ENCODE measurements at places on chromosomes 3 and 15.

GRCh38 chr3:115239717-115240116 lies 92.6 kb upstream of the ZBTB20 start:
- DNase-seq = no peak

GRCh38 chr15:86932456-86932855 lies 852.8 kb downstream of the AGBL1 start:
- DNase-seq = no peak

DNA sequence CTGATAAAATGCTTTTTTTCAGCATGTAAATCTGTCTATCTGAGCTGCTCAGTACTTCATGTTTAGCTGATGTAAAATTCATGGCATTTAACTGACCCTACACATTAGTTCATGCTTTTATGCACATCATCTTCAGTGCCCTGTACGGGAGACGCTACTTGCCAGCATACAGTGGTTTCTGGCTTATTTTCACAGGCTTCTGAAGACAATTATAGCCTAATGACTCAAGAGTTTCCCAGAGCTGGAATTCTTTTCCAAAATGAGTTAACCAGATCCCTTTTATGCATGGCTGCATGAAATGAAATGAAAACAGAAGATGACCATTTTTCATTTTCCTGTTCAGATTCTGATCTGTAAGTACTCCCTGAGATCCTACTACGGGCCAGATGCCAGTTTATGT lies 1061.5 kb downstream of the ROBO2 start:
- DNase-seq = no peak

DNA sequence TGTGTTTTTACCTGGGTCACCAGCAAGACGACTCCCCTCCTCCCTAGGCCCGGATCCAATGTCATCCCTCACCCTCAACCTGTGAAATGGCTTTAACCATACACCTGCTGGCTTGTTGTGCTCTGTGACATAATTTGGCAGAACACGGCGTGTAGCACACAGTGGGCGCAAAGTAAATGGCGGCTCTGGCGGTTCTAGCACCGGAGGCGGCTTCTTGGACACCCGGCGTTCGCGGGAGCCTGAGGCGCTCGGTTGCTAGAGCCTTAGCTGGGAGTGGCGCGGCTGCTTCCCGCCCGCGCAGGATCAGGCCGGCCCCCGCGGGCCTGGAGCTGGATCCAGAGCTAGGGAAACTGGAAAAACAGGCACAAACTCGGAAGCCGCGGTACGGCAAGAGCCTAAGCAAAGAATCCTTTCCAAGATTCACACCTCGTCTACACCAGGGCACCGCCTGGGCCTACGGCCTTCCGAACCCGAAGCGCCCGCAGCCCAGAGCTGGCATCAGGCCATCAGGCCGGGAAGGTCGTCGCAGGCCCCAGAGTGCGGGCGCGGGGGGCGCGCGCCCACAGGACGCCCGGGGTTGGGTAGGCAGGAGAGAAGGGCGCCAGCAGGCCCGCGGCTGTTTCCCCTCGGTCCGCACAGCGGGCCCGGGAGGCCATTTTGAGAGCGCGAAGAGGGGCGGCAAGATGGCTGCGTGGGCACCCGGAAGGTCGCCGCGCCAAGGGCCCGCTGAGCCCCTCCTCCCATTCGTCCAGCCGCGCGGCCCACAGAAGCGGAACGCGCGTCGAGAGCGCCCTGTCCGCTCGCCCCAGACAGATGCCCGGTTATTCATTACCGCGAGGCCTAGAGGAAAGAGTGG lies 43.9 kb upstream of the POLG start:
- DNase-seq = no peak

DNA sequence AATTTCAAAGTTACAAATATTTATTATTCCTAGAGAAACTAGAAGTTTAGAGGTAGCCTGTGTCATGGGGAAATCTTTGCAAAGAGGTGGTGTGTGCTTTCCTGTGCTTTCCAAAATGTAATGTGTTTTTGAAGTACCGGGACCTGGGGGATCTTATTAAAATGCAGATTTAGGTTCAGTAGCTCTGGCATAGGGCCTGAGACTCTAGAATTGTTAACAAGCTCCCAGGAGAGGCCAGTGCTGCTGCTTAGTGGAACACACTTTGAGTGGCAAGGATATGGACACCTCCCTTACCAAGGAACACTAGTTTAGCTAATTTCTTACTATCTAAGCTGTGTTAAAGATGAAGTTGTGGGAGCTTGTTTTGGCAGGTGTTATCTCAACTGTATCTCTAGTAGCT lies 428.9 kb downstream of the VGLL3 start:
- DNase-seq = no peak

DNA sequence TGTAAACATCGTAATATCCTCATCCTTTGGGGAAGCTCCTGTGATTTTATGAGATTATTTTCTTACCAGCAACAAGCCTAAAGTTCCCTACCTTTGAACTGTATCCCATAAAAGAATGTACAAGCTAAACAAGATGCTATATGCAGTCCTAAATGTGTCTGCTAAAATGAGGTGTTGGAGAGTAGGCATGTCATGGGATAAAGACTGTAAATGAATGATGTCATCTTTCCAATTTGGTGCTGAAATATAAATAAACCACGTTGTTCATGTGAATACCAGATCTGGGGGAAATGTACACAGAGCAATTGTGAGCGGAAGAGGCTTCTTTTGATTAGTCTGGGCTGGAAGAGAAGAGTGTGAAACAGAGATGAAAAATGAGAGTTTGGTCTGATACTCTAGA lies 214.9 kb upstream of the WNT5A start:
- DNase-seq = no peak

DNA sequence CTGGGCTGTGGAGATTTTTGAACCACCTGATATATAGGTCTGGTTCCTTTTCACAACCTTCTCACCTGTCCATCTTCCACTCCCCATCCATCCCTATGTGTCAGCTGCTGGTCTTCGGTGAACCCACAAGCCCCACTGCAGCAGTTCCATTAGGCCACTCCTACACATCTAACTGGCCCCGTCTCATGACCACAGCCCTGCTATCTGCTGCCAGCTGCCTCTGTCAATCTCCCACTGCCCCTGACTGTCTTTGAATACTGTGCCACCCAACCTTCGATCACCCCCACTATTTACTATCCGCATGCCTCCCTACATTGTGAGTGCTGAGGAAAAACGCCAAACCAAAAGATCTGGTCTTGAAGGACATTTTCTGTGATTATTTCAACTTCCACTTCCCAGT lies 795.4 kb downstream of the IGSF11 start:
- DNase-seq = no peak

DNA sequence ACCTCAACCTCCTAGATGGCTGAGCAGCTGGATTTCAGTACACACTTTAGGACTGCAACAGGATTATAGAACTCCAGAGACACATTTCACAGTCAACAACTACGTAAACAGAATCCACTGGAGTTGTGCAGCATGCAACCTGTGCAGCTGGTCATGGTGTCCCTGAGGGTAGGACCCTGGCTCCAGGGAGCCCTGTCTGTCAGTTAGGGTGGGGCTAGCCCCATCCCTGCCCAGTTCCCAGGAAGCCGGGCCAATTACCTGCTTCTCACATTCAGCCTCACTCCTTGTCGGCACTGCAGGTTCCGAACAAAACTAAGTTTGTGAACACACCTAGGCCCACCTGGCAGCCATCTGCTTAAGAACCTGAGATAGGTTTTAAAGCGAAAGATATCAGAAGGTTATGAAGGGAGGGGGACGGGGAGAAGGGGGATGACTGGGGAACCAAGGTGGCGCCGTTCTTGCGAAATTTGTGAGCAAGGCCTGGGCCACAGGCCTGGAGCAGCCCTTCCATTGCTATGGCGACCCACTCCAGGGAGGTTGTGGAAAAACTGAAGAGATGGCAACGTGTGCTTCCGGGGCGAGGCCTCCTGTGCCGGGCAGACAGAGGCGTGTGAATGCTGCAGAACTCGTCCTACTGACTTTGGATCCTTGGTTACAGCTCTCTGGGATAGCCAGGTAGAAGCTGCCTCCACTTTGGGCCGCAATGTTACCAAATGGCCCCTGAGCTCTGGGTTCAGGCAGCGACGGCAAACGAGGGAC lies 25.3 kb downstream of the ACSBG1 start:
- no peak for DNase-seq

GRCh38 chr3:72050048-72050632 lies 265.2 kb upstream of the PROK2 start:
- no peak for DNase-seq

DNA sequence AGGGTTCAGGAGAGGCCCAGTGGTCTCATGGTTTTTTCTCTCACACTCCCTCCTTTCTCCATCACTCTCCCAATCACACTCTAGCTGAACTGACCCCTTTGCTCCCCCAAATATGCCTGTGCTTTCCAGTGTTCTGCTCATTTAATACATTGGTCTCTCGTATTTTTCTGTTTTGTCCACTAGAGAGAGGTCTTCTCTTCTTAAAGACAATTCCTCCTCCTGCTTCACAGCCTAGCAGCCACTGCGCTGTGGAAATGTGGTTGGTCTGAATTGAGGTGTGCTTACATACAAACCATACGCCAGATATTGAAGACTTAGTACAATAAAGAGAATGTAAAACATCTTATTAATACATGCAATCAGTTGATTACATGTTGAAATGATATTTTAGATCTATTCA lies 60.6 kb upstream of the XCR1 start:
- no peak for DNase-seq

DNA sequence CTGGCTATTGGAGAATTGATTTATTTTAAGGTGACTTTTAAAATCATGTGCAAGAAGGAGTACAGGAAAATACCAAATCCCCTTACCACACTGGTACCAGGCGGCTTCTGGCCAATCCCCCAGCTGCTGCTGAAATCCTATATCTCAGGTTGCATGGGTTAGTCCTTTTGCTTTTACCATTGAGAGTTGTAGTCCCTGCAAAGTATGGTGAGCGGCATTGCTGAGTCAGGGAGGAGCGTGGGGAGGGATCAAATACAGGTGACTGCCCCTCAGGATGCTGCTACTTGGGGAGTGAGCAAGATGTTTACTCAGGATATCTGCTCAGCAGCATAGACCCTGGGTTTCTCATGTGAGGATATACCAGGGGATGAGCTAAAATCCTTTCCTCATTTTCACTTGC lies 131.9 kb upstream of the STAC start:
- DNase-seq = no peak

DNA sequence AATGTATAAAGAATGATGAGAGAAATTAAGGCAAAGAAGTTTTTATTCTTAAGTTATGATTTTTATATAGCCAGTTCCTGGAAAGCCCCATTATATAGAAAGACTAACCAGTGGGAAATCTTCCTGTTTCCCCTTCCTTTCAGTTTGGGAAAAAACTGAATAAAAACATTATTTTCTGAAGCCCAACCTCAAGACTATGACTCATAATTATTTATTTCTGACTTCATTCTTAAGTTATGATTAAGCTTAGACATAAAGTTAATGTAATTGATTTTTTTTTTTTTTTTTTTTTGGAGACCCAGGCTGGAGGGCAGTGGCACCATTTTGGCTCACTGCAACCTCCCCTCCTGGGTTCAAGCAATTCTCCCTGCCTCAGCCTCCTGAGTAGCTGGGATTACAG lies 55.8 kb downstream of the TRPC1 start:
- DNase-seq = no peak
